ENCODE measurements at places on chromosomes 4 and X.
A peak's percentile ranks its signal among the peaks of the same experiment; 100 is the strongest.

- H3K4me3 ChIP-seq = no peak overlapping the region
- no peaks in the 10 kb centered on the region for H3K36me3 ChIP-seq
- no peaks in the 10 kb centered on the region for H3K27me3 ChIP-seq
- H3K27ac ChIP-seq = no peak overlapping the region
- peaks cover 14% of the 10 kb centered on the region for H3K4me1 ChIP-seq
Measured at GRCh38 chr4:11700751-11701226, 272.1 kb upstream of the HS3ST1 start.

GRCh38 chr4:31788676-31789075, 1068.5 kb downstream of the PCDH7 start:
- no peaks in the 10 kb centered on the region for H3K36me3 ChIP-seq
- DNase-seq = no peak
- H3K27ac ChIP-seq = no peak overlapping the region
- H3K27me3 ChIP-seq = no peaks in the 10 kb centered on the region

GRCh38 chr4:87961993-87962392, 13.5 kb upstream of the SPP1 start:
- H3K36me3 ChIP-seq = no peaks in the 10 kb centered on the region
- no peaks in the 10 kb centered on the region for H3K4me1 ChIP-seq
- no peak overlapping the region for H3K27ac ChIP-seq
- no peaks in the 10 kb centered on the region for H3K27me3 ChIP-seq
- DNase-seq = no peak
- no peak overlapping the region for H3K4me3 ChIP-seq

GRCh38 chrX:103919270-103919637, 43.2 kb upstream of the TMSB15B start:
- no peak for DNase-seq
- H3K36me3 ChIP-seq = no peaks in the 10 kb centered on the region
- H3K4me1 ChIP-seq = no peaks in the 10 kb centered on the region
- H3K4me3 ChIP-seq = peak overlapping the region; percentile 57

GRCh38 chr4:118400356-118400755, 47.6 kb upstream of the PRSS12 start:
- no peak for DNase-seq
- H3K4me3 ChIP-seq = no peak overlapping the region
- no peaks in the 10 kb centered on the region for H3K36me3 ChIP-seq
- H3K27me3 ChIP-seq = no peaks in the 10 kb centered on the region
- H3K4me1 ChIP-seq = no peaks in the 10 kb centered on the region
- H3K27ac ChIP-seq = no peak overlapping the region

GRCh38 chr4:113433116-113433515, 328.4 kb downstream of the CAMK2D start:
- H3K27ac ChIP-seq = no peak overlapping the region
- H3K36me3 ChIP-seq = no peaks in the 10 kb centered on the region
- DNase-seq = no peak
- H3K27me3 ChIP-seq = no peaks in the 10 kb centered on the region

DNA sequence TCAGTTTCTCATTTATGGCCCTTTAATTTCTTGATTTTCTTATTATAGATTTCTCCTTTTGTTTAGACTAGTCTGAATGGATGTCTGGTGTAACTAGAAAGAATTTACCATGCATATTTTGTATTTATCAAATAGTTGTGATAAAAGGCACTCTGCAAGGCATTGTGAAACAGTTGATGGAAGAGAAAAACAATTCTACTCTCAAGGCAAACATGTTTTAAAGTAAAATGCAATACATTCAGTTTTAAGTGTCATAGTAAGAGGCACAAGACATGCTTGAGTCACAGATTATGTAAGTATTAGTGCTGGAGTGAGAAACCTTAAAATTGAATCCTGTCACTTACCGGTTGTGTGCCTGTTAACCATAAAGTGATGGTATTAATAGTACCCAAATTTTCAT, 283.3 kb upstream of the DKK2 start:
- H3K27ac ChIP-seq = no peak overlapping the region
- H3K4me3 ChIP-seq = no peak overlapping the region
- no peak for DNase-seq
- no peaks in the 10 kb centered on the region for H3K27me3 ChIP-seq

DNA sequence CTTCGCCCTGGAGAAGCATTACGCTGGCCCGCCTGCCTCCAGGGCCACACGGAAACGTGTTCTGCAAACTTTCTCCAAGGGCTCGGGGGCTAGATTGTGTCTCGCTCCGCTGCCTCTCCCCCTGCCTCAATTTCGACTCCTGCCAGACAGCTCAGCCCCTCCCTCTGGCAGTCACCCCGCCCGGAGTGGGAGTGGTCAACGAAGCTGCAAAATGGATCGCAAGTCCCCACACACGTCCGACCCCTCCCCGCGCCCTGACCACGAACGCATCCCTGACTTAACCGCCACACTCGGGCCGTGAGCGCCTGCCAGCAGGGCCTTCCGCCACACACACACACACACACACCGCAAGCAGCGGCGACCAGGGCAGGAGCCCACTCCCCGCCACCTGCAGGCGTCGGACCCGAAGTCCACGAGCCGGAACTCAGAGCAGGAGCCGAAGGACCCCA, 47.0 kb upstream of the NKAP start:
- H3K27me3 ChIP-seq = peaks cover 62% of the 10 kb centered on the region
- H3K36me3 ChIP-seq = no peaks in the 10 kb centered on the region
- DNase-seq = no peak
- no peak overlapping the region for H3K27ac ChIP-seq
- H3K4me1 ChIP-seq = no peaks in the 10 kb centered on the region

- no peaks in the 10 kb centered on the region for H3K36me3 ChIP-seq
- H3K4me3 ChIP-seq = no peak overlapping the region
- DNase-seq = no peak
- peak overlapping the region; percentile 3 for H3K27ac ChIP-seq
- no peaks in the 10 kb centered on the region for H3K27me3 ChIP-seq
Measured at GRCh38 chrX:33188286-33188685, 23.1 kb downstream of the DMD start.

GRCh38 chr4:30619679-30620078, 100.5 kb upstream of the PCDH7 start:
- H3K4me3 ChIP-seq = no peak overlapping the region
- no peaks in the 10 kb centered on the region for H3K4me1 ChIP-seq
- no peak overlapping the region for H3K27ac ChIP-seq
- no peaks in the 10 kb centered on the region for H3K36me3 ChIP-seq

- no peak overlapping the region for H3K27ac ChIP-seq
- no peaks in the 10 kb centered on the region for H3K36me3 ChIP-seq
- no peak overlapping the region for H3K4me3 ChIP-seq
- no peak for DNase-seq
- H3K27me3 ChIP-seq = no peaks in the 10 kb centered on the region
- no peaks in the 10 kb centered on the region for H3K4me1 ChIP-seq
Measured at GRCh38 chr4:35216636-35217035, 1027.7 kb downstream of the ARAP2 start.

GRCh38 chrX:146154191-146154590, 336.6 kb downstream of the SLITRK2 start:
- no peaks in the 10 kb centered on the region for H3K36me3 ChIP-seq
- no peak overlapping the region for H3K4me3 ChIP-seq
- no peaks in the 10 kb centered on the region for H3K27me3 ChIP-seq
- DNase-seq = no peak
- no peaks in the 10 kb centered on the region for H3K4me1 ChIP-seq

DNA sequence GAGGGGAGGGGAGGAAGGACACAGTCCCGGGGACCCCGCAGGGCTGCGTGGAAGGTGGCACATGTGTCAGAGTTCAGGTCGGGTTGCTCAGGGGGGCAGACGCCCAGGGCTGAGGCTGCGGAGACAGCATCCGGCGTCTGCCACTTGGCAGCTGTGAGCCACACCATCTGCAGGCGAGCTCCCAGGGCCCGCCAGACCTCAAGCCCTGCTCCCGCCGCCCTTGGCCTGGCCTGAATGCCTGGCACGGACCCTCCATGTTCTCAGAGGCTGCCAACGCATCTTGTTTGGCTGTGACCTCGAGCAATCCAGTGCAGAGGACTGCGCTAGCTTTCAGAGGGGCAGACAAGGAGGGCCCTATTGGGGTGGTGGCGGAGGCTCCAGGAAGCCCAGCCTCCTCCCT, 5.1 kb downstream of the BGN start:
- no peaks in the 10 kb centered on the region for H3K36me3 ChIP-seq
- no peak overlapping the region for H3K27ac ChIP-seq
- DNase-seq = no peak
- no peaks in the 10 kb centered on the region for H3K4me1 ChIP-seq

- no peaks in the 10 kb centered on the region for H3K36me3 ChIP-seq
- H3K27me3 ChIP-seq = no peaks in the 10 kb centered on the region
- DNase-seq = no peak
- no peak overlapping the region for H3K27ac ChIP-seq
- peaks cover 11% of the 10 kb centered on the region for H3K4me1 ChIP-seq
Measured at GRCh38 chr4:3285558-3286334, 7.1 kb upstream of the RGS12 start.

- DNase-seq = no peak
- H3K4me1 ChIP-seq = no peaks in the 10 kb centered on the region
- no peaks in the 10 kb centered on the region for H3K27me3 ChIP-seq
- no peak overlapping the region for H3K27ac ChIP-seq
- H3K36me3 ChIP-seq = no peaks in the 10 kb centered on the region
Measured at GRCh38 chrX:69238887-69239231, 73.6 kb upstream of the PJA1 start.

DNA sequence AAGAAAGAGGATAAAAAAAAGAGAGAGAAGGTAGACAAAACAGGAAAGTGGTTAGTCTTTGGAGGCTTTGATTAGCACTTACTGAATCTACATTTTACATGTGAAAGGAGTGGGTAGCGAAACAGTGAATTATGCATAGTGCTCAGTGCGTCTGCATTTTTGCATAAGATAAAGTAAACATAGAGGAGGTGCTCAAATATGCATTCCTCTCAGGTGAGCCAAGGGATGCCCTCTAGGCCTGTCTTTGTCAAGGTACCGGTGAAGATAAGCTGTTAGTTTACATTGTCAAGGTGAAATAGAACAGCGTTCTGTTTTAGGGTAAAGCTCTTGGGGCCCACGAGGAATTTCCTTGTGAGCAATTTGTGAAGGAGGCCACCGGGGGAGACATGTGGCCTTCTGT, 260.6 kb downstream of the TRIML1 start:
- no peak for DNase-seq
- no peaks in the 10 kb centered on the region for H3K4me1 ChIP-seq
- no peaks in the 10 kb centered on the region for H3K36me3 ChIP-seq
- H3K4me3 ChIP-seq = no peak overlapping the region

DNA sequence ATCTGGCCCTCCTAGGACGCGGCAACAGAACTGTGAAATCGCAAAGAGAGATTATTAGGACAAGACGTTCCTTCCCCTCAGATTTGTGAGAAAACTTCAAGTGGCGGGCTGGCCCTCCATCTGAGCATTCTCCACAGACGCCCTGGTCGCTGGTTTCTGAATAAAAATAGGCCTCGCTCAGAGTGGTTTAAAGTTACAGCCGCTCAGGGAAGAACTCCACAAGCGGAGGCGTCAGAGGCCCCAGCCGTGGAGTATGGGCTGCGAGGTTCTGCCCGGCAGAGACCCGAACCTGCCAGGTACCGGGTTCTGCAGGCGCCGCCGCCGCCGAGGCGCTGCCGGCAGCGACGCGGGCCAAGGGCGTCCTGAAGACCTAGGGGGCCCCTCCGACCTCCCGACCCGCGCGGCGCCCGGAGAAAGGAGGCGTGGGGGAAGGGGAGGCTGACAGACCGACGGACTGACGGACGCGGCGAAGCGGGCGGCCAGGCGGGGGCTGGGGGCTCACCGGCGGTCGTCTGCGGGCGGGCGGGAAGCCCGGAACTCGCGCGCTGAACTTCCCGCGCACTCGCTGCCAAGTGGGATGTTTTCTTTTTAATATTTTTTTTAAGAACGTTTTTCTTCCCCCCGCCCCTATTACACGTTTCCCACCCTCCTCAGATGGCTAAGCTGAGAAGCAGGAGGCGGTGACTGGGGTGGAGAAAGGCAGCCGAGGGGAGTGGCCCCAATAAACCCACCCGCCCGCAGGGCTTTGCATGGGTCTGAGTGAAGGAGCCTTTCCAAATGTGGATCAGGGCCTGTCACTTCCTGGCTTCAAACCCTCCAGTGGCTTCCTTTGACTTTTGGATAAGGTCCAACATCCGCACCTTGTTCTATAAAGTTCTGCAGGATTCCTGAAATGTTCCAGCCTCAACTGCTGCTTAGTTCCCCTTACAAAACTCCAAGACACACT, at the start of gene PABPC4L:
PABPC4L (minus strand) TSS at position 574 of the 946 bp plus-strand sequence. CDS start 770 bp downstream, outside the sequence.
- H3K4me3 ChIP-seq = peak within 1 kb of the TSS; percentile 60
- DNase-seq = peak; percentile 76
- H3K27ac ChIP-seq = peak within 1 kb of the TSS; percentile 77
- no peaks in the 10 kb centered on the region for H3K36me3 ChIP-seq
- peaks cover 23% of the 10 kb centered on the region for H3K4me1 ChIP-seq

DNA sequence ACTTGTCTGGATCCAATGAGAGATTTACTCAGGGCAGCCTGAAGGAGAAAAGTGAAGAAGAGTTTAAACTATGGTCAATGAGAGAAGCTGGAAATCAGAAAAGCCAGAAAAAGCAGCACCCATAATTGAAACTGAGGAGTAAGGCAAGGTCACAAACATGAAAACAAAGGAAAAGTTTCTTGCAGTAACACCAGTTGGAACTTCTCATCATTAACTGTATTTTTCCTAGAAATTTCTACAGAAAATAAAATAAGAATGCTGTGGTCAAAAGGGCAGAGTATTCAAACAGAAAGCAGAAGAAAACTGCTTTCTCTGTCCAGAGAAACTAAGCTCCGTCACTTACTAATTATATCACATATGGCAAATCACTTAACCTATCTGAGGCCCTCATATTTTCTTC, 102.2 kb downstream of the OR13H1 start:
- no peaks in the 10 kb centered on the region for H3K4me1 ChIP-seq
- no peaks in the 10 kb centered on the region for H3K27me3 ChIP-seq
- no peak overlapping the region for H3K4me3 ChIP-seq
- H3K36me3 ChIP-seq = no peaks in the 10 kb centered on the region
- H3K27ac ChIP-seq = no peak overlapping the region

Measured in heart left ventricle (tissue), 16 donors.